ENCODE measurements at places on chromosomes 5 and 9. TPM values are rescaled to one million over a fixed set of nuclear protein-coding genes. Genes with fewer than 3 reads are reported as not detected.

TRIM36 gene
- total RNA-seq, result 0.72 TPM

C7 gene
- total RNA-seq, result not detected

GRCh38 chr9:128005923-128006322 is 25.1 kb upstream of the EEIG1 start:
- H3K4me1 ChIP-seq, result peaks cover 35% of the 10 kb centered on the region
- no peak for DNase-seq
- peaks cover 9% of the 10 kb centered on the region for H3K36me3 ChIP-seq

SCGB3A2 gene
- not detected for total RNA-seq

GRCh38 chr9:127705577-127706379 is 1.0 kb upstream of the CFAP157 start:
- H3K27ac ChIP-seq, result no peak overlapping the region
- DNase-seq, result no peak
- no peaks in the 10 kb centered on the region for H3K27me3 ChIP-seq
- peaks cover 2% of the 10 kb centered on the region for H3K36me3 ChIP-seq
- no peak overlapping the region for H3K4me3 ChIP-seq
- H3K4me1 ChIP-seq, result peaks cover 11% of the 10 kb centered on the region

SH2D3C gene
- total RNA-seq, result 30.3 TPM

GRCh38 chr5:79853028-79853427 is 138.0 kb downstream of the MTX3 start:
- no peaks in the 10 kb centered on the region for H3K36me3 ChIP-seq
- peaks cover 13% of the 10 kb centered on the region for H3K4me1 ChIP-seq
- DNase-seq, result no peak
- H3K4me3 ChIP-seq, result no peak overlapping the region
- H3K27me3 ChIP-seq, result peaks cover 6% of the 10 kb centered on the region

INSL4 gene
- total RNA-seq, result not detected

DNA sequence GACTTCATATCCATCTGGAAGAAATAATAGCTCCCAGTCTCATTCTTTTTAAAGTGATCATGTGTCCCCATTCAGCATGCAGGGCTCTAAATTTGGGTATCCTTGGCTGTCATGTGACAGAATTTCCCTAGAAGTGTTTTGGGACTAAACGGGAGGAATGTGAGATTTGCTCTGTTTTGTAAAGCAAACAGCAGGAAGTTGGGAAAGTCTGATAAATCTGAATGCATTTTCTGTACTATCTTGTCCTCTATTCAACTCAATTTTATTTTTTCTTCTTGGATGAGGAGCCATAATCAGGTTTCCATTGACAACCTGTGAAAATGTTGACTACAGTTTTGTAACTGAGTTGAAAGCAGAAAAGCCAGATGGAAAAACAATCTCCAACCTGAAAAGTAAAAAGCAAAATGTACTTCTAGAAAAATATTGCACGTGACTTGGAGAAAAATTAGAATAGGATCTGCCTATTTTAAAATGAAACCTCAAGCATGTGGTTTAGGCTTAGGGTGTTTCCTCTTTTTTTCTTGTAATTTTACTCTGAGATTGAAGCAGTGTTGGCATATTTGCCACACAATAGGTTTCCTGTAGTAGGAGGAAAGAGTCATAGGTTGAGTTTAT is 76.2 kb upstream of the IL6ST start:
- H3K27ac ChIP-seq, result no peak overlapping the region
- no peak overlapping the region for H3K4me3 ChIP-seq
- no peaks in the 10 kb centered on the region for H3K36me3 ChIP-seq
- H3K4me1 ChIP-seq, result peaks cover 52% of the 10 kb centered on the region
- H3K27me3 ChIP-seq, result no peaks in the 10 kb centered on the region

IARS1 gene
- 247 TPM for total RNA-seq

MAPKAP1 gene
- 62.4 TPM for total RNA-seq

- H3K36me3 ChIP-seq, result peaks cover under 1% of the 10 kb centered on the region
- H3K4me3 ChIP-seq, result no peak overlapping the region
- no peak overlapping the region for H3K27ac ChIP-seq
- H3K4me1 ChIP-seq, result peaks cover 2% of the 10 kb centered on the region
Measured at GRCh38 chr9:95286151-95286550, 31.4 kb downstream of the FANCC start.

DNA sequence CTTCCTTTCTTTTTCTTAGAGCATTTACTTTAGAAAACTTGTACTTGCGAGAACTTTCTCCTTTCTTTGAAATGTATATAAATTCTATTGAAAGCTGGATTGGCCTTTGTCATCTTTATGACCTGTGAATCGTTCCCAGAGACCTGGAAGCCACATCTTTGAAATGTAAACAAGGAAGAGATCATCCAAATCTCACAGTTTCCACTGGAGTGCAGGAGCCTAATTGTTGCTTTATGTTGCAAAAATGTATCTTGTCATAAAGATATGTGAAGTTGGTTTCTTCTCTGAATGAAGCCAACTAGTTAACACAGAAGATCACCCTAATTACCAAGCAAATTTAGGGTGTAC is 1101.8 kb downstream of the TAF11L14 start:
- peaks cover 38% of the 10 kb centered on the region for H3K36me3 ChIP-seq
- DNase-seq, result no peak
- H3K4me3 ChIP-seq, result no peak overlapping the region

MCC gene
- 5.4 TPM for total RNA-seq
